ENCODE measurements at places on chromosomes 7 and 10.

GRCh38 chr7:100171087-100171681 lies 2.8 kb upstream of the GAL3ST4 start:
- DNase-seq = no peak

DNA sequence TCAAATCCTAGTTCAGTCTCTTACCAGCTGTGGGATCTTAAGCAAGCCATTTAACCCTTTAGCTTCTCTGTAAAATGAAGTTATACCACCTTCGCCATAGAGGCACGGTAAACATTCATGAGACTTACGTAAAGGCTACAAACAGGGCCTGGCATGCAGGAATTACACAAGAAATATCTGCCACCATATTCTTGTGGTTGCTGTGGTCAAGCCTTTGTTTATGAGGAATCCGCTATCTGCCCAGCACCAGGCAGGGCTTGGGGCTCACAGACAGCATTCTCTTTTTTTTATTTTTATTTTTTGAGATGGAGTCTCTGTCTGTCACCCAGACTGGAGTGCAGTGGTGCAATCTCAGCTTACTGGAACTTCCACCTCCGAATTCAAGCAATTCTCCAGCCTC lies 9.9 kb downstream of the AIFM2 start:
- no peak for DNase-seq

DNA sequence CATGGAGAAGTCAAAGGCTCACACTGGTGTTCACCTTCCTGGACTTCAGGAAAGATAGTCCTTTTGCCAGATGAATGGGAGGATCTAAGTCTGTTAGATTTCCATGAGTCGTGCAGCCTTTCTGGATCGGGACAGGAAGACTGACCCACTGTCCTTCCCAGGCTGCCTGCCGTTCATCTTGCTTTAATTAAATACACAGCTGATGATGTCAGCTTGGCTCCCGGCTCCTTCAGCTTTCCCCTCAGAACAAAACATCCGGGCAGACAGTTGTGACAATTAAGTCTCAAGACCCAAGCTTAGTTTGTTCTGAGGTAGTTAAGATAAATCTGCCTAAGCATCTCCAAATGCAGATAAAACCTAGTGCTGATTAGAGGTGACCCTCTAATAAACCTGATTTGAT lies 58.6 kb downstream of the AUTS2 start:
- DNase-seq = no peak

DNA sequence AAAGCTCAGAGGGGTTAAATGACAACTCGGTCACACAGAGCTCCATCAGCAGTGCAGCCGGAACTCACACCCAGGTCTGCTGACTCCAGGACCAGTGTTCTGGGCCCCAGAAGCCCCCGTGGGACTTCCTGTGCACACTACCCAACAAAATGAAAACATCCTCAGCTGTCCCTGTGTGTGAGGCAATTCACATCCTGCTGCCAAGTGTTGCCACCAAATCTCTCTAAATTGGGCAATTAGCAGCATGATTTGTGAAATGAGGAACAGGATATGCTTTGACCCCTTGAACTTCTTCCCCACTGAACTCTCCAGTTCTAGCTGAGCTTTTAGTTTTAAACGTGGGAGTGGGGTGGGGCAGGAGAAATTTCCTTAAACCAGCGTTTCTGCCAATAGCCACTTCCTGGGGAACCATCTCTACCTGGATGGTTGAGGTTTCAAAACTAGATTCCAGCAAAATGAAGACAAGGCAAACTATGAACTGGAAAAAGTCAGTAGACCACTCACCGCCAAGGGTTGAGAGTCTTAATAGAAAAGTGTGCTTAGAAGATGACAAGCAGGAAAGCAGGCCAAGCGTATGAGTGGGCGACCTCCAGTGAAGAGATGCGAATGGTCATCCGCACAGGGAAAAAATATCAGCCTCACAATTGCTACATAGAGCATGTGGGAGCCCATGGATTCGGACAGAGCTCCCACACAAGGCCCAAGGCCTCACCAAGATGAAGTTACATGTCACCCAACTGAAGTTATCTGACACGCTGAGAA lies 51.9 kb upstream of the CHST15 start:
- DNase-seq = no peak

- no peak for DNase-seq
These were observed 53.3 kb upstream of the TCF7L2 start for GRCh38 chr10:112896722-112897121.

DNA sequence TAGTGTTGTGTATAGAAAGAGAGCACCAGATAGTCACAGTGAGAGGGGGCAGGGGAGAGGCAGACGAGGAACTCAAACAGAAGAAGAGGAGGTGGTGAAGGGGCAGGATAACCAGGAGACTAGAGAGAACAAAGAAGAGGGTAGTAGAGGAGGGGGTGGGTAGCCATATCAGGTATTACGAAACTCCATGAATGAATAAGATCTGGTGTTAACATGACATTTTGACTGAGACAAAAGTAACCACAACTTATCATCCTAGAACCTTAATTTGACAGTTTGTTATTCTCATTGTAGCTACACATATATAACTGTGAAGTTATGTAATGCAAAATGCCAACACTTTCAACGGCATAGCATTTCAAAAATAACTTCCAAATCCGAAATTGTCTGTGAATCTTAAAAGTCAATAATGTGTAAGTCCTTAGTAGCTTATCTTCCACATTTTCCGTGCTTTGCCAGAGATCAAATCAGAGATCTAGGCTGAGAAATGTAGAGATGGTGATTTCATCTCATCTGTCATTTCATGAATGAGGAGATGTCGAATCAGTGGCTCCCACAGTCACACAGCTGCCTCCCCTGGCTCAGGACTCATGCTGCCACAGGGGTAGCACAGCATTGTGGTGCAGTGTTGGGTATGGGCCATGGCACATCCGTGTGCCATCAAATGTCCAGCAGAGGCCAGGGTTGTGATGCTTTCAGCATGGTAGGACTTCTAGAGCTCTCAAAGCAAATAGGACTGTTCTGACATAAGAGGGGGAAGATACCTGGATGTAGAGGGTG lies 202.1 kb downstream of the HECW1 start:
- DNase-seq = no peak

DNA sequence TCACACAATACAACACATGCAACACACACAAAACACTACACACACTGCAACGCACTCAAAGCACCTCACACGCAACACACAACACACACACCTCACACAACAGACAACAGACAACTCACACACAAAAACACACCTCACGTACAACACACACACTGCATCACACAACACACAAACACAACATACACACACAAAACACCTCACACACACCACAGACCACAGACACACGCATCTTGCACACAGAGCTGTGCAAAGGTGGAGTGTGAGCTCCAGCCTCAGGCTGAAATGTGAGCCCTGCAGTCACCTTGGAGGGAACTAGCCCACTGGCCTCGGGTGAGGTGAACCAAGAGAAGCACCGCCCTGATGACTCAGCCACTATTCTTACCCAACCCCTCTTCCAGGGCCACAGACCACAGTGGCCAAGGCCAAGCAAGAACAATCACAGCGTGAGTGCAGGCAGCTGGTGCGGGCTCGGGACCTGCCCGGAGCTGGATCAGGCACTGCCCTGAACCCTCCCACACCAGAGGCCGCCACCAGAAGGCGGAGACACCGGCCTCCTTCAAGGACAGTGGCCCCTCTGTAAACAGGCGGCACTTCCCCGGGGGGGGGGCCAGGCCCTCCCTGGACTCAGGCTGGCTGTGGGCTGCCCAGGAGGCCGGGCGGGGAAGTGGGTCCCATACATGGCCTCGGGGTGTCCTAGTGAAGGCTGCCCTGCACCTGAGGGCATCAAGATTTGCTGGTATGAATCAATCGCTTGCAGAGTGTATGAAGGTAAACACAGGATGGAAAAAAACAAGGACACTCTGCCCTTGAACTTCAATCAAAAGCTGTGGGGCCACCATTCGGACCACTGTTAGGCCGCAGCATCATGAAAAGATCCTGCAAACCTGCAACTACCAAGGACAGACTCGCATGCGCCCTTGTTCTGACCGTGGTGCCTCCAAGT lies 106.7 kb downstream of the TNS3 start:
- DNase-seq = no peak

- DNase-seq = no peak
These were observed 92.8 kb upstream of the CAPZA2 start for GRCh38 chr7:116769546-116769945.

- no peak for DNase-seq
These were observed 68.5 kb downstream of the LRRC4 start for GRCh38 chr7:127962589-127963361.

DNA sequence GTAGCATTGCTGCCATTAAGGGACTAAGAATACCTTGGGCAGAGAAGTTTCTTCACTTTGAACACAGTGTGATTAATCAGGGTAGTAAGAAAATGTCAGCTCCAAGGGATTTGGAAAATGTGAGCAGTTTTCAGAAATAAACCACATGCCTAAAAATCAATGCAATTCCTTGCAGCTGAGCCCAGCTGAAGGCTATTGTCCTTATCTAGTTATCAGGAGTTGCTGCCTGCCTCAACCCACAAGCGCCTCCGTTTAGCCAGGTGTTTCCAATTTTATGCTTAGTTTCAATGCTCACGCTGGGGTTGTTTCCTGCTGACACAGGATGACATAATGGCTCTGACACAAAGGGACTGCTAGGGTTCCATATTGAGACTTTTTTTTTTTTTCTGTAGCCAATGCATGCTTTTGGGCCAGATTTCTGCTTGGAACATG lies 132.3 kb upstream of the ANK3 start:
- DNase-seq = no peak

- no peak for DNase-seq
These were observed 23.2 kb upstream of the PRRT4 start for GRCh38 chr7:128384726-128385125.

DNA sequence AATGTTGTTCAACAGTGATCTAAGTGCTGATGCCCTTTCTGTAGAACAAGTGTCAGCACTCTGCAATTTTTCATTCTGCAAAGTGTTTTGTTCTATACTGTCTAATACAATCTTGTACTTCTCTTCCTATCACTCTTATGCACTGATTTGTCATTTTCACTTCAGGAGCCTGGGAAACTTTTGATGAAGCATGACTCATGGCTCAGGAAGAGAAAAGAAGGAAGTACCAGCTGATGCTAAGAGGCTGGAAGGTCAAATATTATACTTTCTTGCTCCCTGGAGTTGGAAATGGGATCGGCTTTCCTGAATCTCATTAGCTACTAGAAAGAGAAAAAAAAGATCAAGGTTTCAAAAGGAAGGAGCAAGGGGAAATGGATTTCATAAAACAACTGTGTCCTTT lies 45.8 kb downstream of the DGKI start:
- DNase-seq = no peak

DNA sequence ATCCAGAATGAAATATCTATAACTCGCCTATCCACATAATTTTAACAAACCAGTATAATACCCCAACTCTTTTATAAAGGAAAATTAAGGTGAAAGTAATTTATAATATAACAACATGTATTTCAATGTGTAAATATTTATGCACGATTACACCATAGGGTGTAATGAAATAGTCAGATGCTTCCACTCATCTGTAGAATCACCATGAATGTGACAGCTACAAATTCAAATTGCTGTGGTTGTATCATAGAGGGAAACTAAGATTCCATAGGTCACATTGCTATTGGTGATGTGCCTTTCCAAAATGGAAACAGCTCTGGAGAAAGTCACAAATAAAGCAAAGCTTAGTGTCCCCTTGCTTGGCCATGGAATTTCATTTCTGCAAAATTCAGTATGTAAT lies 95.7 kb downstream of the CPED1 start:
- no peak for DNase-seq

- no peak for DNase-seq
These were observed 3.2 kb downstream of the HOXA5 start for GRCh38 chr7:27140126-27140857.

DNA sequence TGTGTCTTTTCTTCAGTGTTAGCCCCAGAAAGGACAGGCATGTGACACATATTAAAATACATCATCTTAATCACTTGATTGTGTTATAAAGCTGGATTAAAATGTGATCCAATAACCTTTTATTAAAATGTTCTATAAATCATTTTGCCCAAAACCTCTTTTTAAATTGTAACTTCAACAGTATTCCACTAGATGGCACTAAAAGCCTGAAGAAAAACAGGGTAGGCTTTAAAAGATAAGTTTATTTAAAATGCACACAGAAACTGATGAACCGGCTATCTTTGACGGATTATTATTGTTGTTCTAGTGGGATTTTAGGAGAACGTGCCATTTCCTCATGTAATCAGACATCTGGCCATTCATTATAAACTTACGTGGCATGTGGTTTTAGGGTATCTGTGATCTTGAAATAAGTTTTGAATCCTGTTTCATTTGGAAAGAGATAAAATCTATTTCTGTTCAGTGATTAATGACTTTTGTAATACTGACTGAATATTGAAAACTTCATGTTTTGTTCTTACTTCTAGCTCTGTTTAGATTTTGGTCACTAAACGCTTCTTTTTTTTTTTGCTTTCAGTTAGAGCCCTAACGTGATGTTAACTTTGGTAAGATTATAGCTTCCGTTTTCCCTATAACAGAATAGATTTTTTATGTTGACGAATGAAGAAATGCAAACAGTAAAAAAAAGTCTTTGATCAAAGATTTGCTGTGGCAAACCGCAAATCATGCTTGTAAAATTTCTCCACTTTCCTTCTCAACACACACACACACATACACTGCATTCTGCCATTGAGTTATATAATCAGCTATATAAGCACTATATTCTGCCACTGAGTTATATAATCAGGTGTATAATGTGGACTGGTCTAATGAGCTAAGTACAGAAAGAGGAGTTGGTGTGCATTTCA lies 13.6 kb downstream of the VPS50 start:
- no peak for DNase-seq

GRCh38 chr7:140342727-140343514 lies 55.4 kb downstream of the SLC37A3 start:
- DNase-seq = no peak

- DNase-seq = peak; percentile 87
These were observed 473 bp downstream of the ADCK2 start for GRCh38 chr7:140673063-140673773.

- DNase-seq = no peak
These were observed 20.6 kb downstream of the DNAJB6 start for GRCh38 chr7:157357129-157358040.

DNA sequence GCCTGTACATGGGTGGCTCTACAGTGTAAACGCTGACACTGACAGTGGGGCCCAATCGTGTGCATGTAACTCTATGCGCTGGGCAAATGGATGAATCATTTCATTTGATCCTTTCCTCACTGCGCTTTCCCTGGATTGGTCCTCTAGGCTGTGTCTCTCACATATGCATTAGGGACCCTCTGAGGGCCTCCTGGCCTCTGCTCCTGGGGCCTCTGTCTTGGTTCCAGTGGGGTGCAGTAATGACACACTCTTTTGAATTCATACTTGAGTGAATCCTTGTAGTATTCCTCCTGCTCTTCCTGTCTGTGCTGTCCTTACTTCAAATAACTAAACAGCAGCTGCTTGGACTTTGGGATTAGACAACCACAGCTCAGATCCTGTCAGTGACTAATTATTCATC lies 176.5 kb upstream of the ADO start:
- DNase-seq = peak; percentile 33

- no peak for DNase-seq
These were observed 435.7 kb upstream of the GALNT17 start for GRCh38 chr7:70696201-70696754.

DNA sequence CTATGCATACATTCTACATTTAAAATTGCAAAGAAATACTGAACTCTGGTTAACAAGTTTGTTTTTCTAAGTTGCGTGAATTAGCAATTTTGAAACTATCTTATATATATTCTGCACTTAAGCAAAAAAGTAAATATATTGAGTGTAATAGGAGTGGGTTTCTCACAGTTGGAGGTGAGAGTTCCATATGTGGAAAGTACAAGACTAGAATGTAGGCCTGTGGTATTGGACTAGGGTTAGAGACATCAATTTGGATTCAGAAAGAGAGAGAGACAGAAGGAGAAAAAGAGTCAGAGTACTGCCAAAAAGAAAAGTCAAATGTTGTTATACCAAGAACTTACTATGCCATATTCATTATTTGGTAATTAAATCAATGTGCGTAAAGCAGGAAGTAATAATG lies 47.3 kb upstream of the ITGB8 start:
- no peak for DNase-seq
